ENCODE measurements at places on chromosomes 12 and 14.

DNA sequence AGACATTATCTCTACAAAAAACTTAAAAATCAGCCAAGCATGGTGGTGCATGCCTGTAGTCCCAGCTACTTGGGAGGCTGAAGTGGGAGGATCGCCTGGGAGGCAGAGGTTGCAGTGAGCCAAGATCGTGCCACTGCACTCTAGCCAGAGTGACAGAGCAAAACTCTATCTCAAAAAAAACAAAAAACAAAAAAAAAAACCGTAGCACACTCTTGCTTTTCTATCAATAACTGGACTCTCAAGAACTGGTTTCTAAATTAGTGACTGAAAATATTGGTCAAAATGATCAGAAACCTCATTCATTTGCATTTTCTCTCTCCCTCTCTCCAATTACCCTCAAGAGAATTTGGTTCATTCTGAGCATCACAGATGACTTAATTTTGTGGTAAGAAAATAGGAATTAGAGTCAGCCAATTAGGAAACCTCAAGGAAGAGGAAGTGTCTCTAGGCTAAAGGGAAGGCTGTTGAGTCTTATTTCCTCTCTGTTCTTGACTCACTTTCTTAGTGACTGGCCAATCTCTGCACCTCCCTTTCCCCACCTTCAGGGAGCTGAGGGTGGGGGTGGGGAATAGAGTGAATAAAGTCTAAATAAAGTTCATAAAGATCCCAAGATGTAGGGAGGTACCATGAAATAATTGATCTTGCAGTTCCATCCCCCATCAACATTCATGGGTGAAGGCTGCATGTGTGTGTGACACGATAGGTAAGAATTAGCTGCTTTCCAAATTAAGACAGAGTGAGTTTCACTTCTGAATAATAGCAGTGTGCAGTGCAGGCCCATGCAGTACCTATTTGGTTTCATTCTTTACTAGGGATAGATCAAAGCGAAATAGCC lies 6.8 kb upstream of the PSMA6 start:
- DNase-seq = no peak

GRCh38 chr14:106787626-106788025 lies 1261.2 kb downstream of the TMEM121 start:
- no peak for DNase-seq

GRCh38 chr12:131923260-131923659 lies 5.8 kb upstream of the PUS1 start:
- no peak for DNase-seq

DNA sequence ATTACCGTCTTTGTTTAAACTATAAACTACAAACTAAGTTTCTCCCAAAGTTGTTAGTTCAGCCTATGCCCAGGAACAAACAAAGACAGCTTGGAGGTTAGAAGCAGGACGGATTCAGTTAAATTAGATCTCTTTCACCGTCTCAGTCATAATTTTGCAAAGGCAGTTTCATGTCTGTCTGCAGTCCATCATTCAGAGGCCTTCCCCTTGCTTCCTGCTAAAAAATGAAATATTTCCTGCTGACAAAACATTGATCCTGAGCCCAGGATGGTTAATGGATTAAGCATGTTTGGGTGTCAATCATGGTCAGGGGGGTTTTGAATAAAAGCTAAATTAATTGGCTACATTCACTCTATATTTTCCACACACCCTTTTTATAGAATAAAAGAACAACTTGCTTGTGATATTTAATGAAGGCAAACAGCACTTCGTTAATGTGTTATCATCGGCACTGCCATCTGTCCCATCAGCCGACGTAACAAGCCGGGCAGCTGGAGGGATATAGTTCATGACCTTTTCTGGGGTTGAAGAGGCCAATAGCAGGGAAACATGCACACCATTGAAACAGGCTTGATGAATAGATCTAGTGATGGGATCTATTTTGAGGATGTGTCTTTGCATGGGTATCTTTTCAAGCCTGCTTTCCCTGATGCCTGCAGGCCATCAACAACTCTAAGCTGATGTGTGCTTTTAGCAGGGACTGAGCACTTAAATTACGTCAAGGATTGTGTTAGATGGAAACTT lies 521.3 kb upstream of the TMEM132C start:
- no peak for DNase-seq

DNA sequence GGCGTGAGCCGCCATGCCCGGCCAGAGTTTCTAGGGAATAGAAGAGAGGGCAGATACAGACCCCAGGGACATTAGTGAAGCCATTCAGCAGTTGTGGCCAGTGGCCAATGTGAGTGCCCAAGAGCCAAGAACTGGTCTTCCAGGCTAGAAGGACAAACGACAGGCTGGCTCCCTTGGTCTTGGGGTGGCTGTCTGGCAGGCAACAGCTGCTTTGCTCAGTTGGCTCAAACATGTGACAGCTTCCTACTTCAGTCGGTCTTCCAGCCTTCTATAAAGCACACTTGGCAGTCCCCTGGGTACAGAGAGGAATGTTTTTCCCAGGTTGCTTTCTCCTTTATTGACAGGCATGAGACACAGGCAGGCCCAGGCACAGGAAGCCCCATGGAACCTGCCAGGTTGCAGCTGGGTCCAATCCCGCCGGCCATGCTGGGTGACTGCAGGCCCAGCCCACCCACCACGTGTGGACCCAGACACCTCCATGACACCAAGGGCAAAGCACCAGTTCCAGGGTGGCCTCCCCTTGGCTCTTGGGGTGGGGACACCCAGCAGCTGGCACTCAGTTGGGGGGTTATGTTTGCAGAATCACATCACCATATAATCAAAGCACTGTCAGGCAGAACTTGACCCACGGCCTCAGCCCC lies 15.4 kb downstream of the CHGA start:
- DNase-seq = no peak

- DNase-seq = no peak
Observed at GRCh38 chr12:65715961-65716360, 108.3 kb upstream of the HMGA2 start.

DNA sequence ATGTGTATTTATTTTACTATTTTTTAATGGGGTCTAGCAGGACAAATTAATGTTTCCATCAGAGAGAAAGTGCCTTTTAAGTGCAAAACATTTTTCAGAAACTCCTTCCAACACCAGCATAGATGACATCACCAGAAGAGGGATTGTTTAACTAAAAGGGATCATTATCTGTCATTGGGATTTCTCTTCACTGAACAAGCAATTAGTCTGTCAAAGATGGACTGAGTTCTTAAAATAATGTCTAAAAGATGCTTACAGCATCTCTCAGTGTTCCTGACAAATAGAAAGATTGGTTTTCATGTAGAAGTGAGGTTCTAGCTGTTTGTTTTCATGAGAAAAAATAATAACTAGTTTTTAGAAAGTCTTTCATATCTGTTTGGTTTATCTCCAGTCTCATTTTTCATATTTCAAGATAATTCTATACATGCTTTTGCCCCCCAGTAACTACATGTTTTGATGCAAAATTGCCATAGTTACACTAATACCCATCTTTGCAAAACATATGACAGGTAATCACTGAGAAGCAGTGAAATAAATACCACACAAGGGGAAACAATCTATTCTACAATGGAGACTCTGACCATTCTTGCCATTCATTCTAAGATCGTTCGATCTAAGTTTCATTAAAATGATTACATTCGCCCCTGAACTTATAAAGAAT lies 850.3 kb downstream of the GALC start:
- no peak for DNase-seq

DNA sequence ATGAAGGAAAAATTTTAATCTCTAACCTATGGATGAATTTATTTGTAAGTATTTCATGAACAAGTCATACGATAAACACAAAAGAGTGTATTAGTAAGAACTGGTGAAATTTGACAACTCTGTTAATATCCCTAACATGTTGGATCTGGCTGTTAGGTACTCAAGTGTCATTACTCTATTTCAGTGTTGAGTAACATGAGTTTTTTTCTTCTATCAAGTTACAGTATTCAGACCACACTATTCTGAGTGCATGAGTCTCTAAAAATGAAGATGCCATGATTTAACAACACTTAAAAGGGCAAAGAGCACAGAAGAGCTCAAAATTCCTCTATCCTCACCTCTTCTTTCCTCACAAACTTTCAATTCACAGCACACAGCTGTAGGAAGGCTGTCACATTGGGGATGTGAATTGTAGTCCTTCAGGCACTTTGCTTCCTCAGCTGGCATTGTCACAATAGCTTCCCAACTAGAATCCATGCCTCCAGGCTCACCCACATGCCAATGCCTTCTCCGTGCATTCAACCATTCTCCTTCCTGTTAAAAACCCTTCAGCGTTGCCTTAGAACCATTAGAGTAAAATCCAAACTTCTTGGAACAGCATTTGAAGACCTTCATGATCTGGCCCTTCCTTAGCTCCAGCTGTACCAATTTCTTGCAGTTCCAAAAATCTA lies 73.7 kb upstream of the DBX2 start:
- DNase-seq = no peak

- DNase-seq = no peak
Observed at GRCh38 chr12:24625103-24625502, 323.8 kb downstream of the BCAT1 start.

DNA sequence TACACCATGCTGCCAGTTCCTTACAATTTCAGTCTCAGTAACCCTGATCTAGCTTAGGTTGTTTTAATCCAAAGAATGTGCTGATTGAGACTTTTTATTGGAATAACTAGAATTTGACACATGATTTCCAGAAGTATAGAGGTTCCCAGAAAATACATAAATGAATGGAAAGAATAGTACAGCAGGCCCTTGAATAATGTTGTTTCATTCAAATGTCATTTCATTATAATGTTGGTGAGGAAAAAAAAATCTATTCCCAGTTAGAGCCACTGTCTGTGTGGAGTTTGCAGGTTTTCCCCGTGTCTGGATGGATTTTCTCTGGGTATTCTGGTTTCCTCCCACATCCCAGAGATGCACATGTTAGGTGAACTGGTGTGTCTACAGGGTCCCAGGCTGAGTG lies 273.5 kb upstream of the GARIN6 start:
- DNase-seq = no peak

GRCh38 chr12:97048421-97049035 lies 141.5 kb downstream of the NEDD1 start:
- DNase-seq = no peak

DNA sequence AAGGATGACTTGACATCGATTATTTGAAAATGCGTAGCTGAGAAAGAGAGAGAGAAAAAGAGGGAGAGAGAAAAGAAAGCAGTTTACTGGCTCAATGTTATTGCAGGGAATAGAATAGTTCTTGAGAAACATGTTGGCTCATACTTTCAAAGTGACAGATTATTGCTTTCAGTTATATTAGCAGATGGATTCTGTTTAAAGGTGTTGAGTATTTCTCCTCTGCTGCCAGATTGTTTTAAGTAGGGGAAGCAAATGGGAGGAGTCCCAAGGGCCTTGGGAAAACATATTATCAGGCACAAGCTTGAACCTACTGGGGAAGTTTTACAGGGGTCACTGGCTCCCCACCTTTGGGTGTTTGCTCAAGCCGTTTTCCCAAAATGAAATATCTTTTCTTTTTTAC lies 203.8 kb upstream of the SRRM4 start:
- DNase-seq = no peak

DNA sequence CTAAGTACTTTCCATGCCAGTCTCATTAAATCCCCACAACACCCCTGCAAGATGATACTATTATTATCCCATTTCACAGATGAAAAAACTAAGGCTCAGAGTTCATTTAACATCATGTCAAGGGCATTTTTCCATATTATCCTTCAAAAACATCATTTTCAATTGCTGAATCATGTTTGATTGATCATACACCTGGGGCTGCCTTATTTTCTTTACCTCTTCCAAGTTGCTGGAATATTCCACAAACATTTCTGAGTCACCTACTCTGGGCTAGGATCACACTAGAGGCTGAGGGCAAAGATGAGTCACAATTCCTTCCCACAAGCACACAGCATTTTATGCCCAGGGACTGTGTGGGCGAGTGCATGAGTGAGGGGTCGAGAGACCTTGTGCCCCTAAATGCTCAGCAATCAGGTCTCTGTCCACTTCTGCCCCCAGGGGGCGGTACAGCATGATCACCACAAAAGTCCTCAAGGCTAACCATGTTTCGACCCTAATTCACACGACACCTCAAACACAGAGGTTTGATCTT lies 14.1 kb upstream of the TMEM119 start:
- peak; percentile 36 for DNase-seq

DNA sequence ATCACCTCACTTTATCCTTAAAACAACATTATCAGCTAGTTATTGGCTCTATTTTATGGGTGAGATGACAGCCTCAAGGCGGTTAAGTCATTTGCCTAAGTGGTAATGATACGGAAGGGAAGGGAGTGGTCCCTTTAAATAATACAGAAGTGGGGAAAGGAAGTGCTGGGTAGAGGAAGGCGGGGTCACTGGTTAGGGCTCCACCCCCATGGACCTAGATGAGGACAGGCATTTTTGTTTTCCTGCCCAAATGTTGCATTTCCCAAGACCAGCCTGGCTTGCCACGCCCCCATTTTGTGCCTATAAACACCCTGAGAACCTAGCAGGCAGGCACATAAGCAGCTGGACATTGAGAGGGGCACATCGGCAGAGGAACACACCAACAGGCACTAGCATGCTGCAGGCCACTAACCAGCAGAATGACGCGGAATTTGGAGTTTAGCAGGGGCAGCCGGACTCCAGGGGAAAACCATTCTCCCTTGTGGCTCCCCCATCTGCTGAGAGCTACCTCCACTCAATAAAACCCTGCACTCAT lies 100.9 kb downstream of the EPS8 start:
- DNase-seq = no peak

- DNase-seq = no peak
Observed at GRCh38 chr14:74275241-74275841, 27.4 kb downstream of the ABCD4 start.

DNA sequence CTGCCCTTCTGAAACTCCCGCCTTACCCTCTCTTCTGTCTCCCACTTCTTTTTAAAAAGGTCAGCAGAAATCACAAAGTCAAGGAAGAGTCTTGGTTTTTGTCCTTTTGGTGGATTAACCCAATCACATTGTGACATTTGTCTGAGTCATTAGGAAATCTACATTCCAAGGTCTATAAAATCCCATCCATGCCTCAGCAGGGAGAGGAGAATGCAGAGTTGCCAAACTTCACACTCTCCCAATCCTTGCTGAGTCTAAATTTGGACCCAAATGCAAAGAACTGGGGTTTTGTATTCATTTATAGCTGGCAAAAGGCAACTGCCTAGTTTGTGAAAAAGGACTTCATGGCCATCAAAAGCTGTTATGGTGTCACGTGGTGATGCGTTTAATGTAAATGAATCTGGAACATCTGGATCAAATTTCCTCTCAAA lies 67.9 kb downstream of the TMEM30B start:
- no peak for DNase-seq

GRCh38 chr14:62308891-62309290 lies 546.7 kb downstream of the SNAPC1 start:
- no peak for DNase-seq

- DNase-seq = no peak
Observed at GRCh38 chr12:1666215-1666614, 24.7 kb upstream of the ADIPOR2 start.

GRCh38 chr12:107645630-107646333 lies 39.8 kb upstream of the PWP1 start:
- no peak for DNase-seq

DNA sequence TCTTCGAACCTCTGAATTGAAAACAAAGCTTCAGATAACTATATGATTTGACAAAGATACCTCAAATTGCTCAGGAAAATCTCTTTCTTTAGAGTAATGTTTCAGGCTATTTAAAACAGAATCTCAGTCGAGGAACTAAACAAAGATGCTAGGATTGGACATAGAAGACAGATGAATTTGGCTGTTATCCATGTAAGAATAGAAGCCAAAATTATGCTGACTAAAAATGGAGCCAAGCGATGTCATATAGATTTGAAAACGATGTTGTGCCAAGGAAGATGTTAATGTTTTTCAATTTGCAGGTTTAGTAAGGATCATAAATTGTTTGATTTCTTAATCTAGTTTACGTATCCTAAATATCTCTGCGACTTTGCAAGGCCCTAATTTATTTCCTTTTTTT lies 295.9 kb downstream of the FOXG1 start:
- DNase-seq = no peak

- no peak for DNase-seq
Observed at GRCh38 chr14:89504091-89504490, 87.1 kb upstream of the FOXN3 start.

Measured in T-helper 1 cell (primary cell).